ENCODE measurements at places on chromosomes 13 and 19. TPM values are rescaled to one million over a fixed set of nuclear protein-coding genes. Genes with fewer than 3 reads are reported as not detected.

The TJP3 gene
- total RNA-seq, result not detected

The OLFM2 gene
- 0.82 TPM for total RNA-seq

The ARL11 gene
- not detected for total RNA-seq

The ZNF296 gene
- not detected for total RNA-seq

The HTR2A gene
- total RNA-seq, result 6.0 TPM

The ZNF100 gene
- 2.4 TPM for total RNA-seq

The HPN gene
- not detected for total RNA-seq

The SBNO2 gene
- 41.2 TPM for total RNA-seq

The MYO16 gene
- total RNA-seq, result 0.16 TPM

The LILRA2 gene
- not detected for total RNA-seq

The ZNF285 gene
- 1.6 TPM for total RNA-seq

The SLC27A5 gene
- total RNA-seq, result 5.5 TPM

The RDH8 gene
- total RNA-seq, result not detected

The SOX21 gene
- 0.09 TPM for total RNA-seq

The ITGBL1 gene
- total RNA-seq, result 301 TPM

The CEACAM16 gene
- total RNA-seq, result not detected

The DNAAF3 gene
- total RNA-seq, result 0.33 TPM

The CBLC gene
- total RNA-seq, result not detected

The LINGO3 gene
- total RNA-seq, result not detected

The KLK5 gene
- 0.99 TPM for total RNA-seq

The PLPPR3 gene
- total RNA-seq, result 0.33 TPM

The ALOX5AP gene
- total RNA-seq, result not detected

The CEACAM1 gene
- not detected for total RNA-seq

The PVR gene
- 16.7 TPM for total RNA-seq

All from fibroblast of the aortic adventitia (primary cell).